ENCODE measurements at places on chromosomes 7 and 10.

DNA sequence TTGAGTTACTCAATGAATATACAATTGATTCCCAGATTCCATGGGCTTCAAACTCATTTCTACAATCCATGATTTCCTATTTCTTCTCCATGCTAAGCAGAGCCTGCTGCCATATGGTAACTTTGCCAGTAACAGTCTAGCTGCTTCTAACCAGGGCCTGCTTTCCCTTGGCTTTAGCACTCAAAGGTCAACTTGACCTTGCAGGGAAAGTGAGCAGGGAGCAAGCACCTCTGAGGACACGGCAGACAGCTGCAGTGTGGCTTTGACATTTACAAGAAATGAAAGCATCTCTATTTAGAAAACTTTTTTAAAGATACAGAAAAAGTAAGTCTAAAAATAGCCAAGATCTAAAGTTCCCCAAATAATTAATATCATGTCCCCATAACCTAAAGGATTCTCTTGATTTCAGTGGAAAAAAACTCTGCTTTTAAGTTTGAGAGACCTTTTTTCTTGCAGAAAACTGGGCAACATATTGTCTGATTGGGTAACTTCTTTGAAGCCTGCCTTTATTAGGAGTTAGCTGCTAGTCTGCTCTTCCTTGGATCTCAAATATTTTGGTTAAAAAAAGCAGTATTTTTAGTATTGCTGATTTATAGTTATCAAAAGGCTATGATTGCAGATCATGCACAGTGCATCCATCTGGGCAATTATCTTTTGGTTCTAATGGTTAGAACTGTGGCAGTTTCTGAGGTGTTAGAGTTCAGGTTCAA lies 257.9 kb downstream of the AHR start:
- no peak for DNase-seq

DNA sequence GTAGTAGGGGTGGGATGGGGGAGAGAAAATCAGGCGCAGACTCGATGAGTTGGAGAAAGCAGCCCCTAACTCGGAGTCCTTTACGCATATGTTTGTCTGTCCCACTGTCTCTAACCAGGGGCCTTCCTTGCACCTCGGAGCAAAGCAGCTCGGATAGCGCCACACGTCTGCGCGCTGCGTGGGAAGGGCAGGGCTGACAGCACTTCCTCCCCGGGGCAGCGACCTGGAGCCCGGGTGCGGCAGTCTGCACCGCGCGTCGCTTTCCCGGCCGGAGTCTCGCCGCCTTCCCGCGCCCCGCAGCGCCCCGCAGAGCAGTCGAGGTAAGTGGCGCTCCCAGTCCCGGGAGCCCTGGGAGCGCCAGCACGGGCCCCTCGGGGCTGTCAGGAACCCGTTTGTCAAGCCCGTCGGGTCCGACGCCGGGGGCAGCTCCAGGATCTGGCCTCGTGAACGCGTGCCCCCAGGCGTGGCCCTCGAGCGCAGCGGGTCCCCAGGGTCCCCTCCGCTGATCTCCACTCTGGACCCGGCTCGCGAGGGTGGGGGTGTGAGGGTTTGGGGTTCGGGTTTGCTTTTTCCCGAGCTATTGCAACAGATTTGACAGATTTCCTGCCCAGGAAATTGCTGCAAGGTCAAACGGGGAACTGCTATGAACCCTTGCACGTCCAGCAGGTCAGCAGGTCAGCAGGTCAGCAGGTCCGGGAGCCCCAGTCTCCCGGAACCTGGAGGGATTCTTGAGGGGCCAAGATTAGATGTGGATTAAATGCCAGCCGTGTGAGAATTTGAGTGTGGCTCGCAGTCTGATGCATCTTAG lies 597 bp downstream of the APBB1IP start:
- DNase-seq: no peak

DNA sequence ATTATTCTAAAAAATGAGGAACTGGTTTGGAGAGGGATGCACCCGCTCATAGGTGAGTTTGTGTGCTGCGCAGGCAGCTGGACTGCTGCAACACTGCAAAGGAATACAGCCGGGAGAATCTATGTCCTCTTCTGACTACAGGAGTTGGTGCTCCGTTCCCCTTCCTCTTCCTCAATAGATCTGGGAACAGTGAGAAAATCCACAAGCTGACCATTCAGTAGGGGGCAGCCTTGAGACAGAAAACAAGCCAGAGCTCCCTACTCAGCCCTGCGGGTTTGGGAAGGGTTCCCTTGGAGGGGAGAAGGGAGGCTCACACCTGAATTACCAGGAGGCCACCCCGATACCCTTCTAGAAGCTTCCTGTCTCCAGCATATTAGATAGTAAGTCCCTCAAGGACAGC lies 87.3 kb upstream of the FOXI2 start:
- no peak for DNase-seq

GRCh38 chr7:132655131-132655727 lies 79.0 kb upstream of the PLXNA4 start:
- DNase-seq: peak; percentile 44

DNA sequence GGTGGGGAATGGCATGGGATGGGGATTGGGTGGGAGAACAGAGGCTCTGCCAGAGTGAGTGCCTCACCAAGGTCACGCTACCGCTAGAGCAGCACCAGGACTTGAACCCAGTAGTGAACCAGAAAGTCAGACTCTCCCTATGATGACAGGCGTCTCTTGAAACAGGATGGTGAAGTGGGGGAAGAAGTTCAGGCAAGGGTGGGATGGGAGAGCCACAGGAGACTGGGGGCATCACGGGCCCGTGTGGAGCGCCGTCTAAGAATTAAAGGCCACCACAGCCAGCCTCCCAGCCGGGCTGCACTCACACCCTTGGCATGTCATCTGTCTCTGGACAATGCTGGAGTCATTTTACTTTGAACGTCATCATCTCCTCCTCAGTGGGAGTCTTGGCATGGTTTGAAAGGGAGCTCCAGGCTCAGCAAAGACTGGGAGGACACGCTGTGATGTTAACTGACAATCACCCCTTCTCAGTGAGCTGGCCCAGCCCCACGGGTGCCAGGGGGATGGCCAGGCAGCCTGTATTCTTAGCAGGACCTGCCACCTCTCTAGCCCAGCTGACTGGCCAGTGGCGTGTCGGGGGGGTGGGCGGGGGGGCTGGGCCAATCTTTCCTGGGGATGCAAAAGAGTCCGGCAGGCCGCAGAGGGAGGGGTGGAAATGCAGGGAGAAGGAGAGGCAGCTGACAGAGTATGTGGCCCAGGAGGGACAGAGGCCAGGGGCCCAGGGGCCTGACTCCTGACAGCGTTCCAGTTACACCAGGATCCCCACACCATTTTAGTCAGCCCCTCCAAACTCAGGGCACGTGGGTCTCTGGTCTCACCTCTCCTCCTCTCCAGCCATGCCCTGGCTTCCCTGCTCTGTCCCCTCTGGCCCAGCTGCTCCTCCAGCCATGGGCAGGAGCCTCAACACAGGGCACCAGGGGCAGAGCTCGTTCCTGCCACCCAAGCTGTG lies 96.2 kb downstream of the VOPP1 start:
- DNase-seq: no peak

GRCh38 chr7:2071133-2071832 lies 161.5 kb downstream of the MAD1L1 start:
- no peak for DNase-seq

GRCh38 chr10:78905015-78905956 lies 163.5 kb upstream of the ZMIZ1 start:
- DNase-seq: no peak

- DNase-seq: peak; percentile 71
Observed at GRCh38 chr7:141889321-141889720, 26.9 kb upstream of the OR9A4 start.

DNA sequence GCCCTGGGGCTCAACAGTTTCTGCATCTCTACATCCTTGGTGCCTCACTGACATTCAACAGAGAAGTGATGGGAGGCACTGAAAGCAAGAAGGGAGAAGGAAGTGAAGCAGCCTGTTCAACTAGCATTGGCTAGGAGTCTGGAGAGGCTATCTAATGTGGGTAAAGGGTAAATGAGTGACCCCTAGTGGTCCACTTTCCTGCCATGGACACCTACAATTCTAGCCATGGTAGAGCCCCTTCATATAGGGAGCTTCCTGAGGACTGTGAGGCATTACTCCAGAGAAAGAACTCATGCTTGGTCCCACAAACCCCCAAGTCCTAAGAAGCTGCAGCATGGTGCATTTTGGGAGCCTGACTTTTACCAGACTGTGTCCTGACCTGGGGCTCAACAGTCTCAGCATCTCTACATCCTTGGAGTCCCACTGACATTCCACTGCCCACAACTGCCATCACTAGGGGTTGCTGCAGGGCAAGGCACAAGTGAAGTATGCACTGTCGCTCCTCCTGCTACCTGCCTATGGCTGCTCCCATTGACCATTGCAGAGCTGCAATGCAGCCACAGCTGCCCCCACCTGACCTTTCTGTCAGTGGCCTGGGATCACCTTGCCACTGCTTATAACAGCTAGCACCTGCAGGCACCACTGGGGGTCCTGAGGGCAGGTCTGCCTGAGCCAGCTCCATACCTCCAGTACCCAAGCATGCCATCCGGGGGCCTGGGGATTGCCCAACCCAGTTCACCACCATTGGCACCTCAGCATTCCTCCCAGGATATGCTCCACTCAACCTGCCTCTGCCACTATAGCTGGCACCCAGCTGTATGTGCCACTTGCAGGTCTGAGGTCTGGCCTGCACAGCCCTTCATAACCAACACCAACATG lies 44.1 kb upstream of the CDK6 start:
- peak; percentile 29 for DNase-seq

DNA sequence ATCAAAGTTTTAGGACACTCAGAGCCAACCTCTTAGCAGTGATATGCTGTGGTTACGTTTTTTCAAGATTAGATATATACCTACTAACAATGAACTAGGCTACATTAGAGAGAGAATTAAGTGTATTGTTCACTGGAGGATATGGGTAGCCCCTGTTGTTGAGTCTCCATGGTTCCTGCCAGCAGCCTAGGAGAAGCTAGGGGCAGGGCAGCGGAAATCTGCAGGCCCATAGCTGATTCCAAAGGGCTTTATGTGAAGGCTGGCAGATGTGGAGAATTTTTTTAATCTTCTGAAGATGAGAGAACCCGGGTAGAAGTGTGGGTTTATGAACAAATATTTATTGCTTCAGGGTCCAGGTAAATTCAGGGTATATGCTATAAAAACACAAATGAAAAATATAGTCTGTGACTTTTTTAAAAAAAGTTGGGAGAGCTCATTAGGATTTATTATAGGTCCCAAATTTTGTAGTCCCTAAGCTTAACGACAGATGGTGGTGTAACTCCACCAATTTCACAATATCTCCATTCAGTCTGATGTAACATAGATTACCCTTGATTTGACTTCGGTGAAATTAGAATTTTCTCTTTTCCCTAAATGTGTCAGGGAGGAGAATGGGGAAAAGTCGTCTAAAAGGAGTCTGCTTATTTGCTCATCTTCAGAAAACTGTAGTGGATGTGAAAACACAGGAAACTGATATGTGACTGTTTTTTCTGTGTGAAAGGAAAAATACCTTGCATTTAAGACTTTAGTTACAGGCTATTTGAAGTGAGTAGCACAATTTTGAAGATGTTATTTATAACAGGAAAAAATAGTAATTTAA lies 163.0 kb upstream of the PPP1R3A start:
- no peak for DNase-seq

DNA sequence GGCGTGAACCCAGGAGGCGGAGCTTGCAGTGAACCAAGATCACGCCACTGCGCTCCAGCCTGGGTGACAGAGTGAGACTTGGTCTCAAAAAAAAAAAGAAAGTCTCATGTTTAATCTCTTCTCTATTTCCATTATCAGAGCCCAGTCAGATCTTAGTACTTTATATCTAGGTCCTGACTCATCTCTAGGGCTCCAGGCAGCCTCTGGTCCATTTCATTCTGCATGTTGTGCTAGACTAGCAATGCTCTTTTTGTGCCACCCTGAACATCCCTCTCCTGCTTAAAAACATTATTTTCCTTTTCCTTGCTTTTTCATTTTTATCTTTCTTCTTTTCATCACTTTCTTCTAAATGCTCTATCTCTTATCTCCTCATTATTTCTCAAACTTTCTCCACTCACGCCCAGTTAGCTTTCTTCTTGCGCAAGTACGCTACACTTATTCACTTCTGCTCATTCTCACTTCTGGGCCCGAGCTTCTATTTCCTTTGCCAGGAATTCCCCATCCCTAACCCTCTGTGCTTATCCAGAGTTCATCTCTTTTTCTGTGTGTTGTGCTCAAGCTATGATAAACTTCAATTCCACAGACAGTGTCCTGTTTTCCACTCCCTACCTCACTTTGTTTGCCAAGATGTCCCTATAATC lies 63.9 kb downstream of the BTAF1 start:
- no peak for DNase-seq

DNA sequence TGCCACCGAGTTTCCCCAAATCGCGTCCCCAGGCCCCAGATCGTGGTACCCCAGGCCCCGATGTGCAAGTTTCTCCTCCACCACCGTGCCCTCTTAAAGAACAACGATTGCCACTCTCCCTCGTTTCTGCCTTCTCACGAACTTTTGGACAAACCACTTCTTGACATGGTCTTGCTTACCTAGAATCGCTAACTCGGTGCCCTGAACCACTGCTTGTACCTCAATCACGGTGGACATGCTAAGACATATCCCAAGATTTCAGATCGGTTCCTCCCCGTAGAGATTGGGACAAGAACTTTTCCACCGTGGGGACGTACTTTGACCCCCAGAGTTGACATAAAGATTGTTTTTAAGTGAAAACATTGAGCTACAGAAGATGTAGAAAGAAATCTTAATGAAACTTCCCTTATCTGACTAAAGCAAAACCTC lies 477 bp upstream of the ZC3HAV1 start:
- no peak for DNase-seq

GRCh38 chr10:7045891-7046599 lies 364.8 kb downstream of the SFMBT2 start:
- DNase-seq: peak; percentile 90

GRCh38 chr10:110820321-110820814 lies 51.4 kb upstream of the PDCD4 start:
- DNase-seq: no peak

DNA sequence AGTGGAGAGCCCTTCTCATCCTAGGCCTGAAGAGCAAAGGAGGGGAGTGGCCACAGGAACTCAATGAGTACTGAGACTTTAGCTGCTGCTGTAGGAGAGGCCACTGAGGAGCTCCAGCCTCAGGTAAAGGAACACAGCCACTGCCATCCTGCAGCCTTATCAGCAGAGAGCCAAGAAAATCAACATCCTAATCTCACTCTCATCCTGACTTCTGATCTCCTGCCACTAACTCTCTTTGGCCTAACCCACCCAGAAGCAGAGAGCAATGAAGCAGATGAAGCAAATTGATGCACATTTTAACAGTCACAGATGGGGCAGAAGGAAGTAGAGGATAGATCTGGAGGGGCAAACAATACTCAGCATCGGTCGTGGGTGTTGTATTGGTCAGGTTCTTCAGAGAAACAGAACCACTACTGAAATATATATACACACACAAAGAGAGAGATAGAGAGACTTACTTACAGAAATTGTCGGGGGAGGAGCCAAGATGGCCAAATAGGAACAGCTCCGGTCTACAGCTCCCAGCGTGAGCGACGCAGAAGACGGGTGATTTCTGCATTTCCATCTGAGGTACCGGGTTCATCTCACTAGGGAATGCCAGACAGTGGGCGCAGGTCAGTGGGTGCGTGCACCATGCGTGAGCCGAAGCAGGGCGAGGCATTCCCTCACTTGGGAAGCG lies 297.6 kb downstream of the MTERF1 start:
- no peak for DNase-seq

GRCh38 chr7:102426268-102427018 lies 6.9 kb upstream of the ORAI2 start:
- DNase-seq: peak; percentile 86

- no peak for DNase-seq
Observed at GRCh38 chr7:40167291-40167690, 32.5 kb downstream of the SUGCT start.

Measured in HL-60 (cell line).